ENCODE measurements at places on chromosomes 4 and X.

GRCh38 chrX:78796916-78797315 is 49.4 kb downstream of the LPAR4 start:
- DNase-seq, result no peak

- no peak for DNase-seq
Measured at GRCh38 chr4:81136161-81136905, 78.7 kb downstream of the PRKG2 start.

GRCh38 chr4:100062921-100063320 is 112.8 kb upstream of the H2AZ1 start:
- DNase-seq, result no peak

DNA sequence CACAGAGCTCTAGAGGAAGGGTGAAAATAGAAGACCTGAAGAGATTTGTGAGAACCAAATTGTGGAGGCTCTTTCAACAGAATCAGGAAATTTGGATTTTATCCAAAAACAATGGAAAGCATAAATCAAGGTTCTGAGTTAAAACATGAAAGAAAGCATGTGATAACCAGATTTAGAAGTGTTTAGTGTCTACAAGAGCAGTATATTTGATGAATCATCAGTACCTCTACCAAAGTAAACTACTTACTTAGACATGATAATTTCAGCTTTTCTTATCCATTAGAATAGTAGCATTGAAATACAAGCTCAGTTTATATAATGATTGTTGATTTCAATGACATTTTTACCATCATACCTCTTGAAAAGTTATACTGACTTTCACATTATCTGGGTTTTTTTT is 25.9 kb upstream of the INTU start:
- no peak for DNase-seq

GRCh38 chr4:87649980-87650379 is at the start of gene DMP1:
TSS of gene DMP1 (plus strand) at chr4:87650280. CDS start at chr4:87656493, 6,213 bp downstream.
- DNase-seq, result no peak

DNA sequence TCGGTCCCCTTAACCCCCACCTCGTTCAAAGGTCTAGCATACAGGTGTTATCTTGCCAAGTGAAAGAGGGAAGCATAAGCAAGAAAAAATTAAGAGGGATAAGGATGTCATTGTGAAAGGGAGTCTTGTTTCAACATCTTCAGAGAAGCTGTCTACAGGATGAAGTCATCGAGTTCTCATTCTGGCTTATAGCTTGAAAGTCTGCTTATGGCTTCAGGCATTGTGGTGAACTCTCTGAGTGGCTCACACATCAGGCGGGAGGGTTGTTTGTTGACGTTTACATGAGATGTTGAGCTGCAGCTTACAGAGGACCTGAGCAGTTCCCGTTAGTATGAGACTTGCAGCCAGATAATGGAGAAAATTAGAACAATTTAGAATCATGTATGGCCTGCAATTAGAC is 16.6 kb downstream of the MAGEA9B start:
- DNase-seq, result no peak

DNA sequence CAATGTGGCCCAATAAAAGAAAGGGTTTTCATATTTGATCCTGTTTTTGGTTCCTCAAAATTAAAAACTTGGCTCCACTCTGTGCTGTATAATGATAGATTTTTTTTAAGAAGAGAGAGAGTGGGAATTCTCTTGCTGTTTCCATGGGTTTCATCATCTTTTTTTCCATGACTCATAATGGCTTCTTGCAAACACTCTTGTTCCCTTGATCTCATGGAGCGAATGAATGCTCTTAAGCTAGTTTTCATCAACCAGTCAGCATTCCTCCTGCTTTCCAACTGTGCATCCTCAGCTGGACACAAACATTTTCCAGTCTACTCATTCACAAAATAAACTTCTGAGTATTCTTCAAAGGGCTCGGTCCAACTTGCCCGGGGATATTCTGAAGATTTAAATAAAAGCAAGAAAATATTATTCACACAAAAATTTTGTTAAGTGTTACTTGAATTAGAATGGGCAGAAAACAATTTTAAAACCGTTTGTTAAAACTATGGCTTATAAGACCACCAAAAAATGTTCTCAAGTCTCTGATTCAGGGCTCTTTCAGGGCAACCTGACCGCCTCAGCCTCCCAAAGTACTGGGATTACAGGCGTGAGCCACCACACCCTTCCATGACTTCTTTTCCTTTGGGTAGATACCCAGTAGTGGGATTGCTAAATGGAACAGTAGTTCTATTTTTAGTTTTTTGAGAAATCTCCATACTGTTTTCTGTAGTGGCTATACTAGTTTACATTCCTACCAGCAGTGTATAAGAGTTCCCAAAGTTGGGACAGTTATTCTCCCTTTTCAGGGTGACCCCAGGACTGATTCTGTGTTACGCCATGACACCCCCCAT is 64.7 kb downstream of the TMEM156 start:
- no peak for DNase-seq

GRCh38 chr4:165443276-165443675 is 64.5 kb downstream of the CPE start:
- DNase-seq, result no peak

DNA sequence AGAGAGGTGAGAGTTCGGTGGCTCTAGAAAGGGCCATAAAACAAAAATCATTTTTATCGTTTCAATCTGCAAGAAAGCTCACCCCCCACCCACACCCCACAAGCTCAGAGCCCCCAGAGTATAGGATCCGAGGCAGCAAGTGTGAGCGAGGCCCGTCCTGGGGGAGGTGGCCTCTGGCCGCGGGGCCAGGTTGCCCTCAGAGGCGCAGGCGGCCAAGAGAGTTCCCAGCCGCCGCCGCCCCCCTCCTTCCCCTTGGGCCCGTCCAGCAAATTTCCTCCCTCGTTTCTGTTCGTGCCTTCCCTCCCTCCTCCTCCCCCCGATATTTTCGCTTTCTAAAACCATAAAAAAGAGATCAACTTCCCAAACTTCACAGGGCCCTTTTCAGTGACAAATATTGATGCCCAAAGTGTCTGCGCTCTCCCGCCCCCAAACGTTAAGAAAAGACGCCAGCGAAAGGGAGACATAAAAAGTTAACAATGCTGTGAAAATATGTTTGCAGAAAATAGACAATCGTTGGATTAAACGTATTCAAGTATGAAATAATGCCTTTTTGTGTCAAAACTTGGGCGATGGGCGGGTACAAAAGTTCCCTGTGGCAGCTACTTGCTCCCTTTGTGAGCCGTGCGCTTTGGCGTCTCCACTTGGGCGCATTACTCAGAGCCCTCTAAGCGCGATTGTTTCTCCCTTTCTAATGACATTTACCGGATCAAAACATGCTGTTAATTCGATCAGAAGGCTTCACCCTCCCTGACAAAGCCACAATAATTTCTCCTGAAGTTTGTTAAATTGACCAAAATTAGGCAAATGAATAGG is 1.1 kb upstream of the HELT start:
- DNase-seq, result no peak
